ENCODE measurements at places on chromosomes 12 and 14.

DNA sequence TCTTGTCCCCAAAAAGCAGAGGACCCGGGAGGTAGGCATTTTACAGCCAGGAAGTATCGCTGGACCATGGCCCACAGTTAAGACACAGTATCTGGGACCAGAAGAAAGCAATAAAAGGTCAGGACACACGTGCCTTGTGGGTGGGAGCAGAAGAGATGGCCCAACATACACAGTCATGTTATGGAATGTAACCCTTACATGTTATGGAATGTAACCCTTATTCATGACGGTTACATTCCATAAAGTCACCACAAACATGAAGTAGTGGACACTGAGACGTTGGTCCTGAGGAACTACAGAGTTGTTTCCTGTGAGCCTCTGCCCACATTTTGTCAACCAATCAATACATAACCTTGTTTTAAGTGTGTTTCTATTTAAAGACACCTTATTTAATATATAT, 285.6 kb upstream of the FKBP4 start:
- no peak for DNase-seq

GRCh38 chr12:55712700-55713415, 3.0 kb upstream of the BLOC1S1 start:
- no peak for DNase-seq

DNA sequence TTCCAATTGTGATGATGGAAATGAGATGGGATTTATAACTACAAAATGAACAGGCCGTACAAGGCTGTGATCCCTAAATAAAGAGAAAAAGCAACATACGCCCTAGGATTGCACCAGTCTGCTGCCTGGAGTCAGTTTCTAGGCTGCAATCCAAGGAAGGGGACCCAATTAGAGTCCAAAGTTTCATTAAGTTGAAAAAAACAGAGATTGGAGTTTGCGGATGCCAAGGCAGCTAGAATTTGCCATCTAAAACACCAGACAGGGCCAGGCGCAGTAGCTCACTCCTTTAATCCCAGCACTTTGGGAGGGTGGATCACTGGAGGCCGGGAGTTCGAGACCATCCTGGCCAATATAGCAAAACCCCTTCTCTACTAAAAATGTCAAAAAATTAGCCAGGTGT, 661.0 kb downstream of the RPS29 start:
- no peak for DNase-seq

DNA sequence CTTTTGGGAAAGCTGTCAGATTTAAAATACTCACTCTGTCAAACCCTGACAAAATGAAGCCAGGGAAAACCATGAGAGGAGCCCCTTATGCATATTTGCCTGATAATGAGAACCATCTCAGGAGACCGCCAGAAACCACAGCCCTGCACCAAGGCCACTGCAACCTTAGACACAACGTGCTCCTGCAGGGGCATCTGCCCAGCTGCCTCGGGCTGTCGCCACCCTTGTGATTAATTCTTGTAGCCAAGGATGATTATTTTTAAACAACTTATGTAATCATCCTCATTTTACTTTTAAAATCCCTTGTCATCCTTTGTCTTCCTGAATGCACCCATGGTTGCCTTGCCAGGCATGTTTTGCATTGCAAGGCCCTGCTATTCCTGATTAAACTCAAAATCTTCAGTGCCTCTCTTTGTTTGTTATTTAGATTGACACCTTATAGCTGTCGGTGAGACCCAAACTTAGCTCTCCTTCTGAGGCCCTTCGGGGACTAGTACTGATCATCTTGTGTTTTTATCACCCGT, 766.4 kb upstream of the TMEM132C start:
- DNase-seq: no peak

DNA sequence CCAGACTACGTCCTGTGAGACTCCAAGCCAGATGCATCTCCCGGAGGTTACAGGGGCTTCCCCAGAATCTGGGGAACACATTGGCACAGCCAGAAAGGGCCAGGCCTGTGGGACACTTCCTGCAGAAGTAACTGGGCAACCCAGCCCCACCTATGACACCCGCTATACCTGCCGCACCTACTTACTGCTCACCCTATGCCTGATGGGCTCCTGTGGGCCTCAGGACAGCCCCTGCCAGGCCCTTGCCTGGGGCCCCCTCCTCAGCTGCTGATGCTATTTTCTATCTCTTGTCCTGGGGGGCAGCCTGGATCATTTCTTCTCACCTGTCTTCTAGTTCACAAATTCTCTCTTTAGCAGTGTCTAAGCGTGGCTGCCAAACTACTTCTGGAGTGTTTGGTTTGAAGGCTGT, 28.7 kb downstream of the JAG2 start:
- no peak for DNase-seq

GRCh38 chr12:52815676-52816588, 2.0 kb upstream of the KRT4 start:
- no peak for DNase-seq

GRCh38 chr14:79686196-79686595, 525.1 kb downstream of the DIO2 start:
- no peak for DNase-seq

DNA sequence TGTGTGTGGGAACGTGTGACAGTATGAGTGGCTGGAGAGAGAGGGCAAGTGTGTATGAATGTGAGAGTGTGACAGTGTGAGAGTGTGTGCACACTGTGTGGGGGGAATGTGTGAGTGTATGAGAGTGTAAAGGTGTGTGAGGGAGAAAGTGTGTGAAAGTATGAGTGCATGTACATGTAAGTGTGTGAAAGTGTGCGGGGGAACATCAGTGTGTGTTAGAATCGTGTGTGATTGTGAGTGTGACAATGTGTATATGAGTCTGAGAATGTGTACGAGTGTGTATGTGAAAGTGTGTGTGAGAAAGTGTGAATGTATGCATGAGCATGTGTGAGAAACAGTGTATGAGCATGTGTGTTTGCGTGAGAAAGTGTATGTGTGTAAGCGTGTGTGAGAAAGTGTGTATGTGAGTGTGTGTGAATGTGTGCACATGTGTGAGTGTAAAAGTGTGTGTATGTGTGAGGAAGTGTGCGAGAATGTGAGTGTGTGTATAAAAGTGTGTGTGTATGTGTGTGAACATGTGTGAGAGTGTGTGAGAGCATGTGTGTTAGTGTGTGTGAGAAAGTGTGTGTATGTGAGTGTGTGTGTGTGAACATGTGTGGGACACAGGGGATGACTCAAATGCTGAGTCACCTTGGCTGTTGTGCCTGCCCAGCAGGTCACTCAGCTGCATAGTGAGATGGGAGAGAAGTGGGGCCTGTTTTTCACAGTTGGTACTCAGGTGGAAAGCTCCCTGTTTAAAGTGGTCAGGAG, 220.5 kb upstream of the TBX3 start:
- DNase-seq: no peak

- DNase-seq: no peak
These were observed 20.5 kb downstream of the BTBD6 start for GRCh38 chr14:105268736-105269354.

DNA sequence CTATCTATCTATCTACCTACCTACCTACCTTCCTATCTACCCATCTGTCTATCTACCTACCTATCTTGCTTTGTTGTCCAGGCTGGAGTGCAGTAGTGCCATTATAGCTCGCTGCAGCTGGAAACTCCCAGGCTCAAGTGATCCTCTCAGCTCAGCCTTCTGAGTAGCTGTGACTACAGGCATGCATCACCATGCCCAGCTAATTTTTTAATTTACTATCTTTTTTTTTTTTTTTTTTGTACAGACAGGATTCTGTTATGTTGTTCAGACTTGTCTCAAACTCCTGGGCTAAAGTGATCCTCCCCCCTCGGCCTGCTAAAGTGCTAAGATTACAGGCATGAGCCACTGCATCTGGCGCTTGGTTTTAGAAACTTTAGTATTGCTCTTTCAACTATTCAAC, 762.4 kb downstream of the SLC6A15 start:
- DNase-seq: no peak

- no peak for DNase-seq
These were observed 14.6 kb downstream of the DIP2B start for GRCh38 chr12:50519353-50519752.

DNA sequence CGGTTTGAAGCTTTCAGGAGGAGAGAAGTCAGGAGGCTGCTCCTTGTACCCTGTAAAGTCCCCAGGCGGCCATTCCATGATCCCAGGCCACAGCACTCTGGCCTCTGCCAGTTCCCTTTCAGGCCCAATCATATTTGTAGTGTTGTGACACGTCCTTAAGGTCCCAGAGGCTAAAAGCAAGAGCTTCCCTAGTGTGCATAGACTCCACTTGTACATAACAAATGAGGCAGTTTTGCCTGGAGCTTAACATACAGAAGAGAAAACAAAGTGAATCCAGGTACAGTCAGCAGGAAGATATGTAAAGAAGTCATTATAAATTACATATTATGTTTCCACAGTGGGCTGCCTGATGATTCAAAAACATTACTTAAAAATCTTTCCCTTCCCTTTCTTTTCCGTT, 81.1 kb upstream of the RPH3A start:
- DNase-seq: no peak

- no peak for DNase-seq
These were observed 252.4 kb downstream of the ITPR2 start for GRCh38 chr12:26580619-26581018.
